NCI-H1417 treated with DMSO at 0.1 percent for 48 hours (cell line): ENCODE measurements at places on chromosomes 2 and 18.

DNA sequence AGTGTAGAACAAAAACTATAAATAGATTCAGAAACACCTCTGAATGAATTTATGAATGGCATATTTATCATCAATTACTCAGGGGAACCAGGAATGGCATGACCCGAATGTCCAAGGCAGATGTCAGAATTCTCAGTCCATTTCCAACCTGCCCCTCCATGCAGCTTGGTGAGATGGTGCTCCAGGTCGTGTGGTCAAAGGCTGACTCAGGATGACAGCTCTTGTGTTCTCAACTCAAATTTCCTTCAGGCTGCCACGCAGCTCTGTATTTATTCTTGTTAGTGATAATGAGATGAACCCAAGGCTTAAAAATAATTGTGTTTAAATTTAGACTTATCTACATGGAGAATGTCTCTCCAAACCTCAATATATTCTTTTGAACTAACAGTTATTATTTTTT lies 146.9 kb downstream of the METTL4 start:
- DNase-seq: no peak

GRCh38 chr2:105242286-105242993 lies 897 bp downstream of the GPR45 start:
- no peak for DNase-seq

DNA sequence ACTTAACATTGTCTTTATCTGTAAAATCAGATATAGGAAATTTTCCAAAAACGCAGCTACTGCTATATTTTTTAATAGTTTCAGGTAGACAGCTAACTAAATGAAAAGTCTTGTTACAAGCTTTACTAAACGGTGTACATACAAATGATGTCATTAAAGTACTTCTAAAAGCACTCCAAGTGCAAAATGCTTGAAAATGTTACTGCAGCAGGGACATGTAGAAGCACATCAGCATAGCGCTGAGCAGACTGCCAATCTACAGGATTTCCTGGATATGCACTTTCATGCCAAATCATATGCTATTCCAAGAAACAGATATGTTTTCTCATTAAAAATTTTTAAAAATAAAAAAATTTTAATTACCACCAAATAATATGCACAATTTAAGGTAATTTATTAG lies 61.7 kb downstream of the SMAD2 start:
- DNase-seq: no peak

- no peak for DNase-seq
Measured at GRCh38 chr18:48129621-48130082, 199.2 kb upstream of the SMAD2 start.

DNA sequence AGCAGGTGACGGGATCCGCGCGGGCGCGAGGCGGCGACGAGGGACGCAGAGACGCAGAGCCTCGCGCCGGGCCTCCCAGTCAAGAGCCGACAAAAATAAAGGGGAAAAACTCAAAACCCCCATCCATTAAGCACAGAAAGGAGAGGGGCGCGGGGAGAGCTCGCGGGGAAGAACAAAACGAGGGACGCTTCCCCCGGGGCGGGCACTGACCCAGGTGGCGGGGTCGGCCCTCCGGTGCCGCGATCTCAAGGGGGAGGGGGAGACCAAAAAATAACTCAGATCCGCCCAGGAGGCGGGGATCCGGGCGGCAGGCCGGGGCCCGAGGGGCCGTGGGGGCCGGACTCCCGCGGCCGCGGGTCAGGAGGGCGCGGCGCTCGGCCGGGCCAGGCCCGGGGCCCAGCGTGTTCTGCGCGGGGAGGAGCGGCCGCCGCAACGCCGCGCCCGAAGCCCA lies 597 bp downstream of the RNF103 start:
- DNase-seq: no peak

DNA sequence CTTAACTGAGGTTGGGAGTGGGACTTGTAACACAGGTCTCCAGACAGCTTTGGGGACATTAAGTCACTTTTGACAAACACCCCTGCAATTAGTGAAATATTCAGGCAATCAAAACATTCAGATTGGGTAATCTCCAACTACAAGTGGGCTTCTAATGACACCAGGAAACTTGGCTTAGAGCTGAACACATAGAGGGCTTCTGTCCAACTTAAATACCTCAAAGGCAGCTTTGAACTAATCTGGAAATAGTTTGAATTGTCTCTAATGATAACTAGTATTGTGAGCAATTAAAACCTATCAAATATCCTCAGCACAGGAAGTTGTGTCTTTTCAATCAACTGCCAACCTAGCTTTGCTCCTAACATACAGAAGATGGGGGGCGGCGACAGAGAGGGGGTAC lies 5.1 kb upstream of the ASPRV1 start:
- no peak for DNase-seq

DNA sequence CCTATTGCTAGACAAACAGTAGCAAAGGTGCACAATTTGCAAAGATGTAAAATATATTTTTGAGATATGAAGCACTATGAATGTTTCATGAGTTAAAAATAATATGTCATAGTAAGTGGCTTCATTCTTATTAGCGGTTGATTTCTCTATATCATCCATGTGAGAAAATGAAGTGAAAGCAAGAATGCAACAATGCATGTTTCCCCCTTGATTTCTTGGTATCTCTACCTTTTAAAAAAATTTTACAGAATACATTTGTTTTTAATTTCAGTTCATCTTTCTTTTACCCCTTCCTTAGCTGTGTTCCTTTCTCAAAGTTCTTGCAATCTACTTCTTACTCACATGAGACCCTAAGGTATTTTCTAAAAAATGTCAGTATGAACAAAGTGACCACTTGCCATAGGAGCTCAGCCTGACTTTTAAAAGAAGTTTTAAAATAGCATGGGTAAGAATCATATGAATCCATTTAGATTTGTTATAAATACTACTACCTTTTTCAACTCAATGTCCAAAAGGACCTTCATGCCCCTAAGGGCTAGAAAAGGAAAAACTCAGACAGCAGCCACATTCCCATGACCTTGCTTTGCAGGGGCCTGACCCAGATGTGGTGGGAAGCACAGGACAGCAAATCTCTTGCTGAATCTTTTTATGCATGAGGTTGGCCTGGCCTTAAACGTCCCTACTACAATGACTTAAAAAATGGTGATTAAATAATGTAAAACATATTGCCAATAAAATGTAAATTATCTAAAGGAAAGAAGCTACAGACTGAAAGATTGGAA lies 14.8 kb upstream of the SLC38A11 start:
- no peak for DNase-seq

DNA sequence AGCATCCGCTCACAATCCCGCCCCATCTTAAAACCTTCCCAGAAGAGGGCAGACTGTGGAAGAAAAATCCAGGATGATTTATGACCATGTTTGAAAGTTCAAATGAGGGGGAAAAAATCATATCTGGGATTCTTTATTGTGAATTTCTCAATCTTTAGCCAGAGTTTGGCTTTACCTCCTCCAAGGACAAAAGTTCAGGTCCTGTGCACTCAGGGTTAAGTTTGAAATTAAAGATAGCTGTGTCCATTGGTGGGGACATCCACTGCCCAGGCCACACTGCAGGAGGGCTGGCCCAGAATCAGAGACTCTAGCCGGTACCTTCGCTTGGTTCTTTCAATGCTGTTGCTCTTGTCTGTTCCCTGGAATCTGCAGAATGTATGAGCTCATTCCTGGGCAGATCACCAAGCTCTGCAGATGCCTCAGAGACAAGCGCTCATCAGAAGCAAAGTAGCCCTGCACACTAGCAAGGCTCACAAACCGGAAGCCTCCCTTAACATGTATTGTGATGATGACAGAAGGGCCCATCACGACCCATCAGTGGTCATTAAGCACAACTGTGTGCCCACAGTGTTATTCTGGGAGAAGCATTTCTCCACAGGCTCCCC lies 375.3 kb upstream of the KLHL29 start:
- DNase-seq: no peak

DNA sequence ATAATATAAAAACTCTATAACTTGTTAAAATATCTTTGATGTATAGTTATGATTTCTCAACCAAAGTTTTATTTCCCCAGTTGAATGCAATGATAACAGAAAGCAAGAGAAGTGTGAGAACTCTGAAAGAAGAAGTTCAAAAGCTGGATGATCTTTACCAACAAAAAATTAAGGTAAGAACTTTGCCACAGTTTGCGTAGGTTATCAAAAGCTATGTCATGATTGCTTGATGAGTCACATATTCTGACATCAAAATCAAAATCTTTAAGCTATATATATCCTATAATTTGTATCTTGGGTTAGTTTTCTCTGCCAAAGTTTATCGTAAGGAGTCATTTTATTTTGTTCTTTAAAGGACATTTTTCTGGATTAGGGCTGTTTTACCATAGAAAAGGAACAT lies 35.0 kb downstream of the NDC80 start:
- DNase-seq: no peak

DNA sequence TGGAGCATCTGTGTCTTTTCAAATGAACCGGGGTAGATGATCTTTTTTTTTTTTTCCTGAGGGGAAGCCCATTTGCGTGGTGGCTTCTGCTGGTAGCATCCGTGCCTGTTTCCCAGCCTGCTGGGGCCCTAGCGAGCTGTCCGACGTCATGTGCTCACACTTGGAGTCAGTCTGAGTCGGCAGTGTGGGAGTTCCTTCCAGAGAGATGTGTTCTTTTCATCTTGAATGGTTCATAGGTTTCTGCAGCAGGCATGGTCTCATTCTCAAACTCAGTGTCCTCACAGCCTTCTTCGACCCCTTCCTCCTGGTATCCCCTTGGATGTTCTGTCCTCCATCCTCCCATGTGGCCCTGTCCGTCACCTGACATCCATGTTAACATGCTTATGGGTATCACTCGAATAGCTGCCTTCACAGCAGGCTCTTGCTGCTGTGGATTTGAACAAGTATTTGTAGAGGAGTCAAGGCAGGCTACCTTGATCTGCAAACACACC lies 51.0 kb downstream of the LDLRAD4 start:
- DNase-seq: no peak

- no peak for DNase-seq
Measured at GRCh38 chr2:162330881-162331280, 12.4 kb upstream of the IFIH1 start.

DNA sequence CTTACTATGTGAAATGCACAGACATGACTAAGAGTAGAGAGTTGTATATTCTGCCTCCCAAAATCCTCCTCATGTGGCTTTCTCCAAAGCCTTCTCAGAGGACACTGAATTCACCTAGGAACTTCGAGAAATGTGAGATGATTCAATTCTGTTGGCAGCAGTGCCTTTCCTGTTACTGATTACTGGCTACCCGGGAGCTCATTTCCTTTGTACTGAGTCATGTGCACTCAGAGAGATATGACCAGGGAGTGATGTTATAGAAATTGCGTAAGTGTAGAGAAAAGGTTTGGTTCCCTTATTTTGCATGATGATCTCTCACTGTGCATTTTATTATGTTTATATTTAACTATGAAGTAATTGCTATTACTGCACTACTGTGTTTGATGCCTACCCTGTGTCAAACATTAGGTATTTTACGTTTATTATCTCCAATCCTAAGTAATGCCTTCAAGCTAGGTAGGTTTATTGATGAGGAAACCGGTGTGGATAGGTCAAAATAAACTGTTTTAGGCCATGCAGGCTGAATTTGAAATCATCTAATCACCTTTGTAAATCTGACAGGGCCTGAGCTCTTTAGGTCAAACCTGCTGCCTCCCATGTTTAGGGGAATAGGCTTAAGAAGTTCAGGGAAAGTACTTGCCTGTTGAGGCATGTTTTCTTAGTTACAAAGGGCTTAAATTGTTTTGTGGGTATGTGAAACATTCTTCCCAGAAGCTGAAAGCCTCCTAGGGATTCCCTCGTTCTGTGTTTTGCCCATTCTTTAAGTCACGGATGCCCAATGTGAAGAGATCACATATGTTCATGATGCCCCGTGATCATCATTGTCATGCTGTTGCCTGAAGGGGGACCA lies 86.8 kb downstream of the FMNL2 start:
- DNase-seq: no peak

GRCh38 chr18:46481048-46481846 lies 175.8 kb downstream of the LOXHD1 start:
- no peak for DNase-seq

DNA sequence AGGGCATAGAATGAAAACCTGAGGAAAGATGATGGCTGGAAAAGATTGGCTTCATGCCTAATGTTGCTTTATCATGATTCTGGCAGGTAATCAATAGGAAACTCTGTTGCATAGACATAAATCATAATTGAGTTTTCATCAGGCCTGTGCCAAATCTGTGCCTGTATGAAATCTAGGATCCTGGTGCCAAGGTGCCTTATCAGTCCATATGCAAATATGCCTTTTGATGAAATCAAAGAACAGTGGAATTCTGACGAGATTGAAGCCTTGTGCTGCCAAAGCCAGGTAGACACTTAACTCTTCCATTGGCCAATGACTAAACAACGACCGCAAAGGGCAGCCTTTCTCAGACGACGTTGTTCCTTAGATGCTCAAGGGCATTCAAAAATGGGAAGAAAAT lies 170.0 kb upstream of the CRIM1 start:
- DNase-seq: no peak

DNA sequence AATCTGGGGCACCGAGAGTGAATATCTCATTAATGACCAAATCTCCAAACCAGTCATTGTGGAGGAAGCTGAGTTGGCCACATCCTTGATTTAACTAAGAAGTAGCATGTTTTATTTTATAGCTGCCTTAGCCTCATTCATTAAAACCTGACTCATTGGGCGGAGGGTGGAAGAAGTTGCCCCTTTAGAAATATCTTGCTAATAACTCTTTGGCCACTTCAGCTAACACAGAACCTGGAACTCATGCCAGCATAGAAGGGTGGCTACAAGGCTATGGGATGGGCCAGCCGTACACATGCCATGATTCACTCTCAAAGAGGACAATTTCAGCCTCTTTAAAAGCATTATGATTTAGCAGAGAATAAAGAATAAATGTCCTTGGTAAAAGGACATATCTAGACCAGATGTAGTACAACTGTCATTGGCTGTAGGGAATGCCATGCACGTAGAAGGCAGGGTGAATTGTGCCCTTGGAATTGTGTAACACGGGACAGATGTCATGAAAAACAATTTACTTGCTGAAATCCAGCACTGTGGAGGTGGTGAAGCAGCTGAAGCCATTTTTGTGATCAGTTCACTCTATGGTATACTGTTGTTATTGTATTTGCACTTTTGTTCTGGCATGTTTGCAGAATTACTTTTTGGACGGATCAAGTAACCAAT lies 330.0 kb downstream of the PLCL1 start:
- DNase-seq: no peak

DNA sequence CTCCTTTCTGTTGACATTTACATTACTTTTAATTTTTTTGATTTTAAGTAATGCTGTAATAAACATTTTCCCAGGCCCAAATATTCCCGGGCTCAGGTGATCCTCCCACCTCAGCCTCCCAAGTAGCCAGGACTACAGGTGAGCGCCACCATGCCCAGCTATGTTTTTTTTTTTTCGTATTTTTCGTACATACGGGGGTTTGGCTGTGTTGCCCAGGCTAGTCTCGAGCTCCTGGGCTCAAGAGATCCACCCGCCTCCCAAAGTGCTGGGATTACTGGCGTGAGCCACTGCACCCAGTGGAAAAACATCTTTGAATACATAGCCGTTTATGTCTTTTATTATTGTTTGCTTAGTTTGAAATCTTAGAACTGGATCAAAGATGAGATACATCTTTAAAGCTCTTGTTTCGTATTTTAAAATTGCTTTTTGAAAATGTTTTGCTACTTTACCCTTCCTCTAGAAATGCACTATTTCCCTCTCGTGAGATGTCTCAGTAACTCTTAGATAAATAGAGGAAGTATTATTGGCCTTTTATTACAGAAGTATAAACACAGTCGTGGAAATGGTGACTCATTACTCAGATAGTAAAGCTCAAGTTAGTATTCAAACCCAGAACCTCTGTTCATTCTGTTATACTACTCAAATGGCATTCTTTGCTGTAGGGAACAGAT lies 2.4 kb downstream of the SMCHD1 start:
- DNase-seq: no peak
